ENCODE measurements at places on chromosomes 16 and 17.
A peak's percentile ranks its signal among the peaks of the same experiment; 100 is the strongest.

DNA sequence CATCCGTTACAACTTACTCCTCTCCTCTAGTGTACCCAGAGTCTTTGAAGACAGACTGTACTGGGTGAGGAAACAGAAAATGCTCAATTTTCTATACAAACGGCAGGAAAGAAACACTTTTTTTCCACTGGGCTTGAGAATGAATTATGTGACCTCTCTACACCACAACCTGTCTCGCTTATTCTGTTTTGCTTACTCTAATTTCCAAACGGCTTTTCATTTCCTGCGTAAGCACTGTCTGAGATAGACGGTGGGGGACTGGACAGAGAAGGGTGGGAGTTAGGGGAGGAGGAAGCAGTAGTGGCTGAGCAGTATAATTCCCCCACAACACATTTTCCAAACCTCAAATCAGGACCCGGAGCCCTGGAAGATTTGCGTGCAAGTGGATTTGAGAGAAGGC, 191.4 kb upstream of the SDK2 start:
- DNase-seq, result no peak

GRCh38 chr17:2082003-2082781, 27.3 kb downstream of the HIC1 start:
- no peak for DNase-seq

- no peak for DNase-seq
These were observed 21.9 kb upstream of the GPRC5C start for GRCh38 chr17:74410001-74410443.

GRCh38 chr16:50096791-50097190, 31.0 kb downstream of the HEATR3 start:
- DNase-seq, result no peak

GRCh38 chr17:67047382-67047781, 3.0 kb downstream of the CACNG1 start:
- no peak for DNase-seq

DNA sequence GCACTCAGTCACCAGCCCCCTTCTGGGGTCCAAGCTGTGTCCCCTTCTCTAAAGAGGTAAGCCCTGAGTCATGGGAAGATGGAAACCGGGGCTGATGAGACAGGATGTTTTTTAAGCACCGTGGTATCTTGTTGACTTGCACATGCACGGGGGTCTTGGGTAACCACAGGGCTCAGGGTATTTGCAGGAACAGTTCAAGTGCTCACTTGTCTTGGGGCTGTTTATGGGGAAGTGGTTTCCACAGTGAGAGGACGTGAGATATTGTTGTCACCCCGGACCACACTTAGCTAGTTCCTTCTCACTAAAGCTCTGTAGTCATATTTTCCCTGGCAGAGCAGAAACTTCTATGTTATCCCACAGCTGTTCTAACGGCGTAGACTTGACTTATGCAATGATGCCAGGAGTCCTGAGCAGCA, 7.7 kb downstream of the CCL3L1 start:
- no peak for DNase-seq

DNA sequence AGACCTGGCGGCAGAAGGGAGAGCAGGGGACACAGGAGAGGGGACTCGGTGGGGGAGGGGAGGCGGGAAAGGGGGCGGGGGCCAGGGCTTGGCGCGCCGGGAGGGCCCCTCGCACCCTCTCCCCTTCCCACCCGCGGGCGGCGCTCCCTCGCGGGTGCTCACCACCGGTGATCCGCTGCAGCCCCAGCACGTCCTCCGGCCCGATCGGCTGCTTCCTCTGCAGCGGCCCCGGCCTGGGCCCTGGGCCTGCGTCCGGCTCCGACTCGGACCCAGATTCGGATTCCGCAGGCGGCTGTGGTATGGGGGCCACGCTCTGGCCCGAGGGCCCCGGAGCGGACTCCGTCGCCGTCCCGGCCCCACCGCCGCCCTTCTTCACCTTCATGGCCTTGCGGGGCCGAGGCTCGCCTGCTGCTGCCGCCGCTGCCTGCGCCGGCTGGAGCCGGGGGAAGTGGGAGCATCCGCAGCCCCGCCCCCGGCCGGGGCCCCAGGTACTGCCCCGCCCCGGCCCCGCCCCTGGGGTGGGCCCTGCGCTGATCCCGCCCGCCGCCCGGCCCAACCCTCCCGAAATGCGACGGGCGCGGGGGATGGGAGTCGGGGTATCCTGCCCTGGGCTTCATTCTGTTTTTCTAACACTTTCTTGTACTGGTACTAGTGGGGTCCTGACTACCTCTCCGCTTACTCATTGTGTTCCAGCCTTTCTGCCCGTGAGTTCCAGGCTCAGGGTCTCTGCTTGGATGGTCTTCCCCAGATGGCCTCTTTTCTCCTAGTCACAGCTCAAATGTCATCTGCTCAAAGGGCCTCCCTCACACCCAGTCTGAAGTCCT, at the start of gene UNC119:
Gene UNC119, minus strand, starts transcription at position 449 of the 824 bp plus-strand sequence. Its CDS starts 67 bp downstream, at position 382.
- DNase-seq, result no peak

GRCh38 chr16:21321736-21322135, 43.6 kb upstream of the CRYM start:
- DNase-seq, result no peak

GRCh38 chr16:72428681-72429376, 256.9 kb upstream of the PMFBP1 start:
- no peak for DNase-seq

GRCh38 chr17:17692353-17693252, 11.3 kb downstream of the RAI1 start:
- DNase-seq, result no peak

GRCh38 chr17:6684881-6685767, 28.0 kb downstream of the SLC13A5 start:
- DNase-seq, result no peak

GRCh38 chr16:88069397-88070168, 118.3 kb downstream of the BANP start:
- peak; percentile 21 for DNase-seq

DNA sequence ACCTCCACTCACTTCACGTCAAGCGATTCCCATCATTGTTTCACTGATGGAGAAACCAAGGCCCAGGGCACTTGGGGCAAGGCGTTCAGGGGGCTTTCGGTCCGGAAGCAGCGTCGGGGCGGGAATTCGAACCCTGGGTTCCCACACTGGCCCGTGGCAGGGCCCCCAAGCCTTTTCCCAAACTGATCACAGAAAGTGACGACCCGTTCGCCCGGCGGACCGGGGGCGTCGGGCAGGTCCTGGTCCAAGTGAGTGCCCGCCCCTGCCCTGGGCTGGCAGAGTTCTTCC, 856 bp upstream of the MON1B start:
- DNase-seq, result no peak

DNA sequence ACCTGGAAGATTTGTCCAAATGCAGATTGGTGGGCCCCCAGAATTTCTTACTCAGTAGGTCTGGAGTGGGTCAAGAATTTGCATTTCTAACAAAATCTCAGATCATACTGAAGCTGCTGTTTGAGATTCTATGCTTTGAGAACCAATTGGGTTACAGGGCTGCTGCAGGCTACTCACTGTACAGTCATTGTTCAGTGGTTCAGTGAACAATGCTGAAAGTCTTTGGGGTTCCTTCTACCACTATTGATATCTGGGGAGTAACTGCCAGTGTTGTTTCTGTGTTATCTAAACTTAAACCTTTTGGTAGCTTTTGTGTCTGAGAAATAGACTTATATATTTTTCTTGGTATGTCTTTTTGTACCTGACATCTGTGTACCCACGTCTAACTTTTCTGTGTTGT, 187.5 kb downstream of the TANC2 start:
- DNase-seq, result no peak

- no peak for DNase-seq
These were observed 375.9 kb downstream of the UTP18 start for GRCh38 chr17:51636291-51636690.

DNA sequence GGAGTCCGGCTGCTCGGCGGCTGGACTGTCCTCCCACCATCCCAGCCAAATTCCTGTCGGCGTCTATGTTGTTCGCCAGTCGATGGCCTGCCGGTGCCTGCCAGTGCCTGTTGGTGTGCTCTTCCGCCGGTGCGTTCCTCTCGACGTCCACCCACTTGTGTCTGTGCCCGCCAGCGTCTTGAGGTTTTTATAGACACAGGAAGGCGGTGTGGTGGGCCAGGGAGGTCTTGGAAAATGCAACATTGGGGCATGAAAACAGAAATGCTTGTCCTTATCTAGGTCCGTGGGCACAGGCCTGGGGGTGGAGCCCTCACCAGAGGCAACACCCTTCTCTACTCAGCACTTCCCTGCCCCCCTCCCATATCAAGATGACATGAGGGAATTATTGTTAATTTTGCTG, 167.8 kb downstream of the IRF8 start:
- no peak for DNase-seq

- DNase-seq, result no peak
These were observed 188.6 kb downstream of the NTN1 start for GRCh38 chr17:9209781-9210370.

DNA sequence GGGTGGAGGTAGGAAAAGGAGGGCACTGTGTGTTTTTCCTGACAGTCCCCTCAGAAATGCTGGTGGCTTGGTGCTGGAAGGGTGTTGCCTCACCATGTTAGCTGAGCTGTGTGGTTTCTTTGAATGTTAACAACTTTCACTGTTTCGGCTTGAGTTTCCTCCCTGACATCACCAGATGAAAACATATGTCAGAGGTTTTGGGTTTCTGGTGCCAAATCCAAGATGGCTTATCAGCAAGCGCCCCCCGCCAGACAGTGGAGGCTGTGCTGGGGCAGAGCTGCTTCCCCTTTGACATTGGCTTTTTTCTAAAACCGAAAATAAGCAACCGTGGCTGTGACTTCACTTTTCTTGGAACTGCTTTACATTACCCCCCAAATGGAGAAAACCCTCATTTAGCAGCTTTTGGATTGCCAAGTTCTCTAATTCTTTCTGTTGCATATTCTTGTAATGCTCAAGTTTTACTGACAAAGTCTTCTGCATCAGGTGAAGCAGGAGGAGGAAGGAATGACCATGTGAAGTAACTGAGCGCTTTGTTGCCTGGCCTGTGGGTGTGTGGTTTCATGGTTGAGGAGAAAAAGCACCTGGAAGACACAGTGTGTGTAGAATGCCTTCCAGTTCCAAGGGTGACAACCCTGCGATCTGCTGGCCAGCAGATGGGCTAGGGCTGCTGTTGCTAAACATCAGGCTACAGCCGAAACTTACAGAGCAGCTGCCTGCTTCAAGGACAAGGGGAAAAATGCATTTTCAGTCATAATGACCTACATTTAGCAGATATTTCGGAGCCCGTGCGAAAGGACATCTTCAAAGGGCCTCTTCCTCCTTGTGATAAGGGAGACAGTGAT, 9.7 kb downstream of the RMI2 start:
- DNase-seq, result no peak

DNA sequence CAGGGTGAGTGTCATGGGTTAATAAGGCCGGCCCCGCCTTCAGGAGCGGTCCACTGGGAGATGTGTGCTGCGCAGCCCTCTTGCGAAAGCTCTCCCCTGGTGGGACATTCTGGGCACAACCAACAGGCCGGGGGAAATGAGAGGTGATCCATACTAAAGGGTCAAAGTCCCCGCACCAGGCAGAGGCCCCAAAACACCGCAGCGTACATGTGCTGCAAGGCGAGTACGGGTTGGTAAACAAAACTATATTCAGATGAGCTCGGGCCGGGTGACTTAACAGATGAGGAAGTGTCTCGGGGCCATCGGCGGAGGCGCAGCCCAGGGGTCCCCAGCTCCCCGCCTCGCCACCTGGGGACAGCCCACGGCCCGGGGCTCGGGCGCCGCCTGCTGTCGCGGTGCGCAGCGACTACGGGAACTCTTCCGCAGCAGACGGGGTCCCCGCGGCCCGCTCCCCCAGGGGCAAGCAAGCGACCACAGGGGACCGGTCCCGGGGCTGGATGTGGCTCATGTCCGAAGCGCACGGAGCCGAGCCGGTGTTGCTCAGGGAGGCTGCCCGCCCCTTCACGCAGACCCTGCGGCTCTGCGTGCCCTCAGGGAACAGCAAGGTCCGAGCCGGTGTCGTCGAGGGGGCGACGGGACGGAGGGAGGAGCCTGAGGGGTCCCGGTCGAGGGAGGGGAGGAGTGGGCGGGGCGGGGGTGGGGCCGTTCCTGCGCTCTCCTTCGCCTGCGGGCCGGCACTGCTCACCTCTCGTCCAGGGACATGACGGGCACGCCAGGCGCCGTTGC, at the start of gene RAB37:
Gene RAB37, plus strand, starts transcription at position 744 of the 786 bp plus-strand sequence. Its CDS starts 17 bp downstream, at position 761.
- no peak for DNase-seq

DNA sequence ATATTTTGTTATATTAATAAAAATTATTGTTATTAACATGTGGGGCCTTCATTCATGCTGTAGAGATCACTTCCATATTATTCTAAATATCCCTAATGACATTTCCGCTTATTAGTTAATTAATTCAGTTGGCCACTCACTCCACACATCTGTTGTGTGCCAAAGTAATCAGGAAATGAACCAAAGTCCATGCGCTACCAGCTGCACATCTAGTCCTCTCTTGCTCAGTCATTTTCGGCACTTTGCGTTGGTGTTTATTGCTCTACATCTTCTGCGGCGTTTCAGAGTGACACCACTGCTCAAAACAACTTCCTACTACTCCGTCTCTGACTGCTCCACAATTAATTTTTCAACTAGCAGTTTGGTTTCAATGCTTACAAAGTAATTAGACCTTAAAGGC, 101.4 kb upstream of the ZFHX3 start:
- no peak for DNase-seq

- no peak for DNase-seq
These were observed 10.3 kb downstream of the HSPB9 start for GRCh38 chr17:42132941-42133340.

GRCh38 chr16:14057878-14058382, 13.2 kb upstream of the MRTFB start:
- no peak for DNase-seq

- no peak for DNase-seq
These were observed 2.5 kb downstream of the SMIM5 start for GRCh38 chr17:75635610-75636202.

- DNase-seq, result no peak
These were observed 337.8 kb upstream of the CDH5 start for GRCh38 chr16:66028510-66029216.

DNA sequence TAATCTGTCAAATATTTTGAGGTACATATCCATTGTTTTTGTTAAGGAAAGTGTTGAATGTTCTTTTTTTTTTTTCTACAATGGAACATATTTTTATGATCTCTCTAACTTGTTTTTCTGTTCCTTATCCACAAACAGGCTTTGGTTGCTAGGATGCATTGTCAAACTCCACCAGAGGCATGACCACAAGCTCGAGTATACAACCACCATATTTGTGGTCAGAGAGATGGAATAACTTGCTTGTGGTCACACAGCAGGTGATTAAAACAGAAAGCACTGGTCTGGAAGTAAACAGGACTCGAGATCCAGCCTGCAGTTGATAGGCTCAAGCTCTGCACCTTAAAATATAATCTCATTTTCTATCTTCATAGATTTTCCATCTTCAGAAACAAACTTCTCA, 105.8 kb upstream of the ADAMTS18 start:
- no peak for DNase-seq
